ENCODE measurements at places on chromosomes 16 and 17. TPM values are rescaled to one million over a fixed set of nuclear protein-coding genes. Genes with fewer than 3 reads are reported as not detected.

Gene SLC35G6
- total RNA-seq, result not detected

Gene HOXB6
- total RNA-seq, result 48.2 TPM

Gene PRKCB
- total RNA-seq, result not detected

GRCh38 chr17:79482727-79483521 lies 127.9 kb downstream of the RBFOX3 start:
- DNase-seq, result no peak

DNA sequence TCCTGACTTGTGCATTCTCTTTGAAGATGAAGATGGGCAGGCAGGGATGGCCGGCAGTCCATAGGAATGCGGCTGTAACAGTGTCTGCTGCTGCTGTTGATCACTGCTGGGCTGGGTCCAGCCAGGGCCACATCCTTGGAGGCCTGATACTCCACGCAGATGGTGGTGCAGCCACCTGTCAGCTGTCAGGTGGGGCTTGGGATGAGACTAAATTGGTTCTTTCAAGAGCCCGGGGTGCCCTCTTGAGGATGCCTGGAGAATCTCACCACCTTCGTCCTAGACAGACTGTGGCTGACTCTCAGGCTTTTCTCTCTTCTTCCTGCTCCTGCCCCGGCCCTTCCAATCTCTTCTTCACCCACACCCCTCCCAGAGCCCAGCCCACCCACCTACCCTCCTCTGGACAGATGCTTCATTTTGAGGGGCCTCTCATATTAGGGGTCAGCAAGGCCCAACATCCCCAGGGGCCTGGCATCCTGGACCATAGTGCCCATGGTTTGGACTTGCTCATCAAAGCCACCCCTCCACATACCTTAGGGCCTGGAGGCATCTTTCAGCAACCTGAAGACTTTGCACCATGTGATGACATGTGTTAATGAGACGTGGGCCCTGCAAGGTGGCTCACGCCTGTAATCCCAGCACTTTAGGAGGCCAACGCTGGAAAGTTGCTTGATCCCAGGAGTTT lies 19.1 kb downstream of the OSBPL7 start:
- peak; percentile 20 for DNase-seq

DNA sequence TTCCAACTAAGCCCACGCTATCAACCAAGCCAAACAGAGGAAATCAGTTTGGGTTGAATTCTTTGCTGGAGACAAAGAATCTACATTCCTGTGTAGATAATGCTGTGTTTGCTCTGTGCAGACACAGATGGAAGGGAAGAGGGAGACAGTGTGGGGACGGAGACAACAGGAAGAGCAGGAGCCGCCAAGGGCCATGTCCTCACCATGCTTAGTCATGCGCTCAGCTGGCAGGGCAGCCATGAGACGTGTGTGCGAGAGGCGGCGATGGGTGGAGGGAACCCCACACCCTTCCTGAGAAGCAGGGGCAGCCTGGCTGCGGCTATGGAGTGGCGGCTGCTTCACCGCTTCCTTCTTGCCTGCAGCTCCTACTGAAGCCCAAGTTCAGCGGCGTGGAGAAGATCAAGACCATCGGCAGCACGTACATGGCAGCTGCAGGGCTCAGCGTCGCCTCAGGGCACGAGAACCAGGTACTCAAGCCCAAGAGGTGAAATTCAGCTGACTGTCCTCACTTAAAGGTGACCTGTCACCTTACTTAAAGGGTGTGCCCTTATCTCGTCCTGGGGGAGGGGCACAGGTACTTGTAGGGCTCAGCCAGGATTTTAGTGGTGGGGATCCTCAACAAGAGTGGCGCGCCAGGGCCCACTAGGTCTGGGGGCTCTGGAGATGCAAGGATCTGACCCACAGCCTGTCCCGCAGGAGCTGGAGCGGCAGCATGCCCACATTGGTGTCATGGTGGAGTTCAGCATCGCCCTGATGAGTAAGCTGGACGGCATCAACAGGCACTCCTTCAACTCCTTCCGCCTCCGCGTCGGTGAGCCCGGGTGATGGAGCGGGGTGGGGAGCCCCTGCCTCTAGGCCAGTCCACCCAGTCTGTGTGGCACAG lies 47.5 kb downstream of the ADCY7 start:
- DNase-seq, result no peak

DNA sequence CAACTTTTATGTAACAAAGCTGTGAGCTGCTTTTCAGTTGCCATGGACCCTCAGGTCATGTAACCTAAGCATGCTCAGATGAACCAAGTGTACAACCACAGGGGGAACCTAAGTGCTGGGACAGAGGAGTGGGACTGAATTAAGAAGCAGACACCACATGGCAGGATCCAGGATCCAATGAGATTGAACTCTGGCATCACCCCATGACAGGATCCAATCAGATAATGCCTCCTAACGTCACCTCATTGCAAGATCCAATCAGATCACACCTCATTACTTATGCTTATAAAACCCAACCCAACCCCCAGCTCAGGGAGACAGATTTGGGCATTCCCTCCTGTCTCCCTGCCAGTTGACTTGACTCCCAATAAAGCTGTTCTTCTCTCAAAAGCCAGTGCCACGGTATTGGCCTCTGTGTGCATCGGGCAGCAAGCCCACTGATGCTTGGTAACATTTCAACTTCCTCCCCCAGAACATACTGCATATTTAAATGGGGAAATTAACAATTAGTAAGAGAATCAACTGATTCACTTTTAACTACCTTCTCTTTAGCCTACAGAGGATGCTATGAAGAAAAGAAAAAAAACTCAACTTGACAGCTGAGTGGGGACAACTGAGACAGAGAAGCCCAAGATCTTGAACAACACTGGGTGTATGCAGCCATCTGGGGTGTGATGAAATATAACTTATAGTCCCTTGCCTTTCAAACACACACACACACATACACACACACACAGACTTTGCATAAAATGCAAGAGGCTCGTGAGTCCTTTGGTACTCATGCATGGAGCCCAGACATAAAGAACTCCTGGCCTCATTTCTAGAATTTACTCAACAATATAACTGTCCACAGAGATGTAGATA lies 148.4 kb downstream of the SLC39A11 start:
- no peak for DNase-seq

DNA sequence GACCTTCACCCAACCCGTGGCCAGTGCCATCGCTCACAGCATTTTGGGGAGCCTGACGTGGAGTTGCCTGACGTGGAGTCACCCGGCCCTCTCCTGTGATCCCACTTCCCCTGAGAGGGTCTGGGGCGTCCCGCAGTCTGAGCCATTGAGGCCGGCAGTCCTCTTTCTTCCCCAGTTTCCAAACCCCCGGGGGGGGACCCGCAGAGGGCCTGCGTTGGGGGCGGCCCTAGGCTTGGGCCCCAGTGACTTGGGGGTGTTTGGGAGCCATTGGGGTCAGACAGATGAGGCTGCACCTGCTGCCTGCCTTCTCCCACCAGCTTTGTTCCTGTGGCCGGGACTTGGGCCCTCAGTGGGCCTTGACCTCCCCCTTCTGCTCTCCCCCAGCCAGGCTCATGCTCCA lies 1.7 kb downstream of the RHOT2 start:
- DNase-seq, result no peak

Data from glomerular endothelial cell (primary cell).